Lung (tissue), 17 donors: ENCODE measurements at places on chromosomes 4 and X. TPM values are rescaled to one million over a fixed set of nuclear protein-coding genes. Genes with fewer than 3 reads are reported as not detected.

Gene MAGEA1
- not detected for total RNA-seq

Gene USP17L28
- total RNA-seq = not detected

Gene ETDB
- not detected for total RNA-seq

Gene MOSPD2
- total RNA-seq = 48.9 TPM

DNA sequence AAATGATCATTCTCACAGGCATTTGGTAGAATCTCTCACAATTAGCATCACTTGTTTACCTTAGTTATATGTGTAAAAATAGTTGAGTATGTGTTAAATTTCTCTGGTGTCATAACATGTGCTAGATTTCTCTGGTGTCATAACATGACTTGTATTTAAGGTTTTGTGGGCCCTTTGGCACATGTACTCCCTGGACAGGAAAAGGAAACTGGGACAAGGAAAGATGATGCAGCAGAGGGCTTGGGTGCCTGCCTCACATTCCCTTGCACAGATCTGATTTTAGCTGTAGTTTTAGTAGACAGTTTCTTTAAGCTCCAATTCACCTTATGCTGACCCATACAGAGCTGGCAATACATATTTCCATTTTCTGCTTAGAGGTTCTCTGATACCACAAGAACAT is 726.0 kb downstream of the C4orf33 start:
- no peaks in the 10 kb centered on the region for H3K27me3 ChIP-seq
- H3K4me3 ChIP-seq = no peak overlapping the region
- H3K4me1 ChIP-seq = no peaks in the 10 kb centered on the region
- H3K27ac ChIP-seq = no peak overlapping the region
- no peaks in the 10 kb centered on the region for H3K36me3 ChIP-seq

GRCh38 chr4:678331-679103 is 4.2 kb downstream of the MYL5 start:
- H3K27me3 ChIP-seq = no peaks in the 10 kb centered on the region
- DNase-seq = no peak
- H3K27ac ChIP-seq = no peak overlapping the region
- H3K36me3 ChIP-seq = no peaks in the 10 kb centered on the region
